ENCODE measurements at places on chromosomes 2 and 18. TPM values are rescaled to one million over a fixed set of nuclear protein-coding genes. Genes with fewer than 3 reads are reported as not detected.

- H3K36me3 ChIP-seq, result no peaks in the 10 kb centered on the region
- H3K4me3 ChIP-seq, result no peak overlapping the region
- no peaks in the 10 kb centered on the region for H3K27me3 ChIP-seq
- H3K4me1 ChIP-seq, result no peaks in the 10 kb centered on the region
These were observed 49.9 kb upstream of the PARD3B start for GRCh38 chr2:204495381-204495780.

GRCh38 chr2:174334781-174335251 lies at the start of gene SP9:
Gene SP9 (plus strand): TSS chr2:174334954. CDS start chr2:174335093, 139 bp downstream.
- peaks cover 89% of the 10 kb centered on the region for H3K27me3 ChIP-seq
- peaks cover 45% of the 10 kb centered on the region for H3K4me1 ChIP-seq
- no peaks in the 10 kb centered on the region for H3K36me3 ChIP-seq
- no peak for DNase-seq
- no peak within 1 kb of the TSS for H3K27ac ChIP-seq

DNA sequence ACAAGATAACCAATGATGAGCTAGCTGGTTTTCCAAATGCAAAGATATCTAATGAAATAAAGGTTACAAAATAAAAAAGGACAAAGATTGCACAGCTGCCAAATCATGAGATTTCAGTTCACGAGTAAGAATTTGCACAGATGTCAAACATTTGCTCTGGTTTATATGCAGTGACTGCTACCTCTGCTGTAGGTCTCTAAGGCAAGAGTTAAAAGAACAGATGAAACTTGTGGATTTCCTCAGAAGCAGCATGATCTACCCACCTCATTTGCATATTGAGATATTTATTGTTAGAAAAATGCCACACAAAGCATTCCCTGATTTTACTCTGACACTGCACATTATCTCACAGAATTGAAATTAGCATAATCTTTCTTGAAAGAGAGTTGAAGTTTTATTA lies 763.2 kb upstream of the ZEB2 start:
- no peaks in the 10 kb centered on the region for H3K4me1 ChIP-seq
- H3K27ac ChIP-seq, result no peak overlapping the region
- no peak overlapping the region for H3K4me3 ChIP-seq
- H3K36me3 ChIP-seq, result no peaks in the 10 kb centered on the region
- no peak for DNase-seq

- H3K36me3 ChIP-seq, result no peaks in the 10 kb centered on the region
- H3K4me3 ChIP-seq, result no peak overlapping the region
- no peaks in the 10 kb centered on the region for H3K27me3 ChIP-seq
- no peaks in the 10 kb centered on the region for H3K4me1 ChIP-seq
- no peak overlapping the region for H3K27ac ChIP-seq
These were observed 971 bp upstream of the CDH7 start for GRCh38 chr18:65749841-65750240.

- H3K27ac ChIP-seq, result no peak overlapping the region
- no peaks in the 10 kb centered on the region for H3K36me3 ChIP-seq
- H3K4me3 ChIP-seq, result no peak overlapping the region
- no peaks in the 10 kb centered on the region for H3K27me3 ChIP-seq
- H3K4me1 ChIP-seq, result no peaks in the 10 kb centered on the region
These were observed 4.4 kb downstream of the TNFAIP6 start for GRCh38 chr2:151361674-151362370.

DNA sequence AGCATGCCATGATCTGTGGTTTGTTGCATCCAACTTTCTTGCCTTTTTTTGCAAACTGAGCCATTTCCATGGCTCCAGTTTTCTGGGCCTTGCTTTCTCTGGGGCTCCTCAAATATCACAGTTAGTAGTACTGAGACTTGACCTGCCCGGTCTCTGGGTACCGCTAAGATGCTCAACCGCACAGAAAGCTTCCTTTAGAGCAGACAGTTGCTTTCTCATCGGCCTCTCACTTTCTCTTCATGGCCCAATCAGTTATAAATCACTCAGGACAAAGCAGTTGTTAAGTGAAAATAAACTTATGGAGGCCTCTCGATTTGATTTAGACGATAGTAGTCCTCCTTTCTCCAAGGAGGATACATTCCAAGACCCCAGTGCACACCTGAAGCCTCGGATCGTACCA lies 141.2 kb upstream of the ASB18 start:
- no peaks in the 10 kb centered on the region for H3K4me1 ChIP-seq
- H3K27ac ChIP-seq, result no peak overlapping the region
- H3K4me3 ChIP-seq, result no peak overlapping the region
- H3K27me3 ChIP-seq, result no peaks in the 10 kb centered on the region
- H3K36me3 ChIP-seq, result no peaks in the 10 kb centered on the region

The IL36RN gene
- not detected for total RNA-seq

GRCh38 chr18:76791106-76791505 lies 31.3 kb upstream of the ZNF236 start:
- H3K27me3 ChIP-seq, result no peaks in the 10 kb centered on the region
- no peak for DNase-seq
- H3K4me1 ChIP-seq, result no peaks in the 10 kb centered on the region
- H3K27ac ChIP-seq, result no peak overlapping the region
- H3K4me3 ChIP-seq, result no peak overlapping the region

The SATB2 gene
- 0.09 TPM for total RNA-seq

The SCN9A gene
- total RNA-seq, result not detected

DNA sequence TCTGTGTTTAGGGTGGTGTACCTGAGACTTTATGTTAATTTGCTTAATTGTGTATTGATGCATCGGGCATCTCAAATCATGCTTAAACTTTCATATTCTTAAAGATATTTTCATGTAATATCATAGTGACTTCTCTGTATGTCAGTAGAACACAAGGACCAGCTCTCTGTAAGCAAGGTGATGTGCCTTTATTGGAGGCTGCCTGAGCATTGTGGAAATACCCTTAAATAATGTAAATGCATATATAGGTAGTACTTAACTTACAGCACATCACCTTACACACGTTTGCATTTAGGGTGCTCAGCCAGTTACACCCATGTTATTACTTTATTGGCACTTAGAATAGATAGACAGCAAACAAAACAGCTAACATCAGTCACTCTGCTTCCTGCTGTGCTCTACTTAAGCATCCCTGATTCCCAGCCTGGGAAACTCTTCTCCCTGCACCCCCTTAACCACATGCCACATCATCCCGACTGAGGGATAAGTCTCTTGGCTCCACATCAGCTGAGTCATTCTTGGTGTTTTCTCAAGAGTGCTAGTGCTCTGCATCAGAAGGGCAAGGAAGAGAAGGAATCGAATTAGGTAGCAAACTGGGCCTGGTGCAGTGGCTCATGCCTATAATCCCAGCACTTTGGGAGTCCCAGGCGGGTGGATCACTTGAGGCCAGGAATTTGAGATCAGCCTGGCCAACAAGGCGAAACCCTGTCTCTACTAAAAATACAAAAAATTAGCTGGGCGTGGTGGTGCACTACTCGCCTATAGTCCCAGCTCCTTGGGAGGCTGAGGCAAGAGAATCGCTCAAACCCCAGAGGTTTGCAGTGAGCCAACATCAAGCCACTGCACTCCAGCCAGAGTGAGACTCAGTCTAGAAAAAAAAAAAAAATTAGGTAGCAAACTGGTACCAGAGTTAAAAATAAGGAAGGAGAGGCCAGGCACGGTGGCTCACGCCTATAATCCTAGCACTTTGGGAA lies 108.7 kb downstream of the MAP3K20 start:
- no peaks in the 10 kb centered on the region for H3K36me3 ChIP-seq
- H3K4me1 ChIP-seq, result no peaks in the 10 kb centered on the region

The GAL3ST2 gene
- total RNA-seq, result 0.16 TPM

DNA sequence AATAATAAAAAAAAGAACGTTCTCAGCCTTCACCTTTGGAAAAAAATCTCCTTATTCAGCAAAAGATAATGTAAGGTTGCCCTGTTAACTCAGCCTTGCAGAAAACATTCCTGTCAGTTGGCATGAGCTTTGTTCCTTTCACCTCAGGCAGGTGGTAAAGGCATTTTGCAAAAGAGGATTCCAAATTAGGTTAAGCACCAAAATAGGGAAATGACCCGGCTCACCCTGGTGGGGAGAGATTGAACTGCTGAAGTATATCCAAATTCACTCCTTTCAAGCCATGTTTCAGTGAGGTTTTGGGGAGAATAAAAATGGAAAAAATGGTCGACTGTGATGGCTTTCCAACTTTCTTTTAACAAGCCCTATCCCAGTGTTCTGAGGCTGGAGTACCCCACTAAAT lies 1988.8 kb upstream of the PIK3C3 start:
- H3K4me1 ChIP-seq, result no peaks in the 10 kb centered on the region
- no peak overlapping the region for H3K27ac ChIP-seq
- no peak overlapping the region for H3K4me3 ChIP-seq
- H3K36me3 ChIP-seq, result no peaks in the 10 kb centered on the region
- DNase-seq, result no peak

The CCNYL1 gene
- 7.2 TPM for total RNA-seq

The SLC4A3 gene
- not detected for total RNA-seq

DNA sequence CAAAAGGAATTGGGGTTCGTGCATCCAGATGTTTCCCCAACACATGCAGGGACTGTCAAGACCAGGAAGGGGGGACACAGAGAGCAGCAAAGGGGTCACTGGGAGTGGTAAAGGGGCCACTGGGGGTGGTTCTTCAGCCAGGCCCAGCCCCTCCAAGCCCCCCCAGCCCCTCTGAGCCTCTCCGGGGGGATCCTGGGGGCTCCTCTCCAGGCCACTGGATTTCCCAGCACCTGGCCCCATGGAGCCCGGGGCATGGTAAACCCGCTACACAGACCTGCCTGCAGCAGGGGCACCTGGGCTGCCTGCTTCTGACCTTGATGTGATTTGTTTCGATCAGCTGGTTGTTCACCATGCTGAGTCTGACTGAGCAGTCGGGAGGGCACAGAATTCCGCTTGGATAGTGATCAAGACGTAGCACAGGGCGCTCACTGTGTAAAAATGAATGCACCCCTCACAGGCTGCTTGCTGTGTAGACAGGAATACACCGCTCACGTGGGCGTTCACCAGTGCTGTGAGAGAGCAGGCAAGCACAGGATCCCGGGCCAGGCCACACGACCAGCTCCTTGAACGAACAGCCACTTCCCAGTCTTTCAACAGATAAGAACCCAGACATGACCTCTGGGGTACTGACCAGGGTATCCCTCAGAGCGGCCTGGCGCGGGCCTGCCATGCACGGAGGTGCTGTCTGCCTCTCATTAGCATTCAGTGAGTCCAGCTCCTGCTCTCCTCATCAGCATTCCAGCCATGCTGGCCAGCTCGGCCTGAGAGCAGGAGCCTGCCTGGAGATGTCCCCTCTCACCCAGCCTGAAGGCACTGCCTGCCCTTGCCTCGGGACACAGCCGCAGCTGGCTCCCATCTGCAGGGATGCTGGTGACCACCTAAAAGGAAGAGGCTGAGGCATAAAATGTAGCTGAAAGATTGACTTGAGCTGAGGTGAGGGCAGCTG lies 73.3 kb upstream of the OTOS start:
- H3K4me3 ChIP-seq, result no peak overlapping the region
- no peaks in the 10 kb centered on the region for H3K4me1 ChIP-seq
- DNase-seq, result no peak
- no peaks in the 10 kb centered on the region for H3K36me3 ChIP-seq
- no peak overlapping the region for H3K27ac ChIP-seq

The TRIM43 gene
- not detected for total RNA-seq

- H3K4me1 ChIP-seq, result peaks cover 13% of the 10 kb centered on the region
- no peak for DNase-seq
- no peaks in the 10 kb centered on the region for H3K36me3 ChIP-seq
- no peak overlapping the region for H3K27ac ChIP-seq
These were observed 170.5 kb upstream of the SLC39A10 start for GRCh38 chr2:195486520-195486919.

DNA sequence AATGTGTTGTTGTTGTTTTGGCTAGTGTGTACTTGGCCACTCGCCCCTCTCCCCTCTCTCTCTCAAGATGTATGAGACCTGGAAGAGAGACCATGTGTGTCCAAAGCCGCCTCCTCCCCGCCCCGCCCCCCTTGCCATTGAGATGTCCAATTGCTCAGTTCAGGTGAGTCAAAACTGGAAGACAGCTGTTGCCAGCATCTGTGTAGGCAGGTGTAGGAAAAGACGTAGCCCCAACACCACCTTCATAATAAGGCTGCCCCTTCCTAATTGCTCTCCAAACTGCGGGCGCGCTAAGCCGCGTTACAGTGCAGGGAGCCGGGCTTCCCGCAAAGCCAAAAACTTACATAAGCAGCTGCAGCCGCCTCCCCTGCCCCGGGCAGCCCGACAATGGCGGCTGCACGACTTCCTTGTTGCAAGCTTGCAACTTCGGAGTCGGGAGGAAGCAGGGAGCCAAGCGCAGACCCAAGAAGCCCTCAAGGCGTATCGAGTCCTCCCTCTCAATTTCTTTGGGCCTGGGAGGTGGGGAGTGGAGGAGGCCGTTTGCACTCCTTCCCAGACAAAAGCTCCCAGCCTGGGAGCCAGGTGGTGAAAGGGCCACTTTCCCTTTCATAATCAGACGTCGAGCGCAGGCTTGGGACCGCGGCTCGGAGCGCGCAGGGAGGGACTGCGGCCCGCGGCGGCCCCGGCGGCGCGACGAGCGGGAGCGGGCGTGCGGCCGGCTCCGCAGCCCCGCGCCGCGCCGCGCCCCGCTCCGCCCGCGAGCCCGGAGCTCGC lies 882 bp downstream of the ZBTB14 start:
- H3K36me3 ChIP-seq, result peaks cover 15% of the 10 kb centered on the region
- peak overlapping the region; percentile 78 for H3K4me3 ChIP-seq
- H3K4me1 ChIP-seq, result peaks cover 29% of the 10 kb centered on the region
- H3K27ac ChIP-seq, result peak overlapping the region; percentile 92
- DNase-seq, result peak; percentile 79

The CD8B gene
- 259 TPM for total RNA-seq

GRCh38 chr2:149044500-149044899 lies 6.0 kb downstream of the LYPD6B start:
- H3K4me1 ChIP-seq, result no peaks in the 10 kb centered on the region
- H3K36me3 ChIP-seq, result no peaks in the 10 kb centered on the region

GRCh38 chr2:33727361-33728032 lies 128.4 kb upstream of the FAM98A start:
- H3K36me3 ChIP-seq, result no peaks in the 10 kb centered on the region
- H3K4me3 ChIP-seq, result no peak overlapping the region
- H3K4me1 ChIP-seq, result no peaks in the 10 kb centered on the region
- H3K27me3 ChIP-seq, result no peaks in the 10 kb centered on the region
- DNase-seq, result no peak
- no peak overlapping the region for H3K27ac ChIP-seq

GRCh38 chr2:152506843-152507242 lies 171.9 kb downstream of the FMNL2 start:
- no peaks in the 10 kb centered on the region for H3K36me3 ChIP-seq
- H3K4me3 ChIP-seq, result no peak overlapping the region
- no peaks in the 10 kb centered on the region for H3K27me3 ChIP-seq
- H3K4me1 ChIP-seq, result no peaks in the 10 kb centered on the region
- no peak for DNase-seq
- H3K27ac ChIP-seq, result no peak overlapping the region

GRCh38 chr2:72118386-72118785 lies 29.3 kb downstream of the CYP26B1 start:
- no peaks in the 10 kb centered on the region for H3K27me3 ChIP-seq
- DNase-seq, result no peak
- no peaks in the 10 kb centered on the region for H3K4me1 ChIP-seq
- H3K4me3 ChIP-seq, result no peak overlapping the region
- no peak overlapping the region for H3K27ac ChIP-seq
- H3K36me3 ChIP-seq, result no peaks in the 10 kb centered on the region

- H3K27me3 ChIP-seq, result no peaks in the 10 kb centered on the region
- no peak overlapping the region for H3K4me3 ChIP-seq
- no peaks in the 10 kb centered on the region for H3K4me1 ChIP-seq
- DNase-seq, result no peak
- H3K27ac ChIP-seq, result no peak overlapping the region
These were observed 49.4 kb upstream of the KLHL29 start for GRCh38 chr2:23335550-23335949.

All from CD8-positive, alpha-beta memory T cell (primary cell).